D721Med (cell line): ENCODE measurements at places on chromosomes 3 and 15.

DNA sequence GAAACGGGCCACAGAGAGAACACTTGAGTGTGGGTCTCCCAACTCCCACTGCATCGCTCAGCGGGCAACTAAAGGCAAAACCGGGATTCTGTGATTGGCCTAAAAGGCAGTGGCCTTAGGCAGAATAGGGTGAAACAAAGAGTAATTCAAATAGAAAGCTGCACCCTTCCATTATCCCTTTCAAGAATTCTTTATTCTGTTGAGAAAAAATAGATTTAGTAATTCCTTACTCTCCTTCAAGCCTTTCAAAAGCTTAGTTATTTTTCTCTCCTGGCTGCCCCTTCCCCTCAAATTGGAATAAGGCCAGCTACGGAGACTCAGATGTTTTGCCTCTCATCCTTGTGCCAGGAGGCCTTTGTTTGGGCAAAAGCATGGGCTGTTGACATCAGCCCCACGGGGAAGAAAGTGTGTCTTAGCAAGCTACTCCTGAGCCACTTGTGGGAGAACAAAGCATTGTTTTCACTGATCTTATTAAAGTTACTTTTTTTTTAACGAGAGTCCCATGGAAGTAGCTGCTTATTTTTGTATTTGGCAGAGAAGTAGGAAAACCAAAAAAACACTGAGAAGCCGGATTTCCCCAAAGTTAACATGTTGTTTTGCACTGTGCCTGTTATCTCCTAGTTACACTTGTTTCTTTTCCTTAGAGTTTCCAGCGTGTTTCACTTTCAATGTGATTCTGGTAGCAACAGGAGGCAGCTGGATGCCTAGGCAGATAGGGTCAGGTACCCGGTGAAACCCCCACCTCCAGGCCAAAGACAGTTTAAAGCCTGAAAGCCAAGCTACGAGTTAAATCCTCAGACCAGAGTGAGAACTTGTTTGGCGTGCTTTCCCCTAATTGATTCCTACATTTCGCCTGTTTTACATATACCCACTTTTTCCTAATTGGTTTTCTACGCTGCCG lies 2.2 kb downstream of the ST6GAL1 start:
- DNase-seq: no peak

GRCh38 chr15:50883903-50884302 lies 24.6 kb upstream of the AP4E1 start:
- no peak for DNase-seq

DNA sequence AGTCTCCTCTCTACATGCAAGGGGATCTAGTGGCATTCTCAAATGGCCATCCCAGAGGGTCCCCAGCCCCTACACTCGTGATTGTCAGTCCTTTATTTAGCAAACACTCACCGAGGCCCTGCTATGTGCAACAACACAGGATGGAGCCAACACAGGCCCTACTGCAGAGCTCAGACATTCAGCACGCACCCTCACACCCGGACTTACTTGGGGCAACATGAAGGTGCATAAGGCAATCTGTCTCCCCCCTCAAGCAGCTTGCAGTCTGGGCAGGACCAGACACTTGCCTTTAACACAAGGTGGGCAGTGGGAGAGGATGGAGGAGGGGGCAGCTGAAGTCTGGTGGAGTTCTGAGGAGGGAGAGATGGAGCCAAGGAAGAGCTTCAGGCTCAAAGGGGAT lies 258.4 kb downstream of the XXYLT1 start:
- no peak for DNase-seq

GRCh38 chr3:120040813-120041377 lies 53.4 kb downstream of the GSK3B start:
- DNase-seq: no peak

DNA sequence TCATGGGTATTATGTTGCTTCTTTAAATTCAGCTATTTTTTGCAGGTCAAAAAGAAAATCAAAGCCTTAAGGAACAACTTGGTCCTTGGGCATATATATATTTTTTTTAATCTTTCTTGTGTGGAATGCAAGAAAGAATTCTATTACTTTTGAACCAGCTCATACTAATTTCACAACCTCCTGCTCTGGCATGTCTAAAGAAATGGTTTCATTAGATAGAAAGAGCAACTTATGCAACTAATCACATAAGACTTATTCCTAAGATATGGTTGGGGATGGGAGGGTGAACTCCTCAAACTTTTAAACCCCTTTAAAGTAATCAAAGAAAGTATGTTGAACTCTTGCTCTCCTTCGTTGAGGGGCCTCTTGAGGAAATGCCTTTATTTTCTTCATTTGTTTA lies 114.9 kb downstream of the GMNC start:
- no peak for DNase-seq

DNA sequence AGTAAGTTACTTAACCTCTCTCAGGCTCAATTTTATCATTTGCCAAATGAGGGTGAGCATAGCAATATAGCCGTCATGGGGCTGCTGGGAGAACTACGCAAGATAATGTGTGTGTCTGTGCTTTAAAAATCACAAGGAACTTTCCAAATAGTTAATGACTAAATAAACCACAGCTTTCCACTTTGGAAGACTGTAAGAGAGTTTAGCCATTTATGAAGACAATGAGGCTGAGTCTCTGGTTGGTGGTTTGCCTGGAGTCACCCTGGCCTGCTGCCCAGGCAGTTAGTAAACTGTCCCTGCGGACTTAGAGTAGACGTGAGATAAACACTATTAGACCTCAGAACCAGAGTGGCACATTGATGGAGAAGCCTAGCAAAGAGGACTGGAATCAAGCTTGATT lies 357.7 kb downstream of the CLSTN2 start:
- DNase-seq: no peak

DNA sequence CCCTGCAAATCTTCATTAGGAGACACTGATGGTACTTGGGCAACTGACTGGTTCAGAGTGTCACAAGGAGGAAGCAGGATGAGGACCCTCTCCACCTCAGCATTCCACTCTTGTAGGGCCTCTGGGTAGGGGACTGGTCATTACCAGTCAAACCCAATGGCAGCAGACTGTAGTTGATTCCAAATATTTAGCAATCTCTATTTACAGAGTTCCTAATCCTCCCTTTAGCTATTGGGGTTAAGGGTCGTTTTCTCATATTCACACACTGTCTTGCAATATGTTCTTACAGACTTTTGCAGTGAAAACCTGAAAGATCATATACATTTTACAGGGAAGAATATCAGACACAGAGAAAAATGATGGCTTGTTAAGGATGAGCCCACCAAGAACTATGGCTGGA lies 397.7 kb downstream of the GAP43 start:
- no peak for DNase-seq

- DNase-seq: no peak
Measured at GRCh38 chr3:112143251-112143650, 10.2 kb upstream of the GCSAM start.

- DNase-seq: no peak
Measured at GRCh38 chr3:196227629-196228493, 11.5 kb downstream of the SLC51A start.

- no peak for DNase-seq
Measured at GRCh38 chr3:59372346-59372745, 322.5 kb upstream of the CFAP20DC start.

DNA sequence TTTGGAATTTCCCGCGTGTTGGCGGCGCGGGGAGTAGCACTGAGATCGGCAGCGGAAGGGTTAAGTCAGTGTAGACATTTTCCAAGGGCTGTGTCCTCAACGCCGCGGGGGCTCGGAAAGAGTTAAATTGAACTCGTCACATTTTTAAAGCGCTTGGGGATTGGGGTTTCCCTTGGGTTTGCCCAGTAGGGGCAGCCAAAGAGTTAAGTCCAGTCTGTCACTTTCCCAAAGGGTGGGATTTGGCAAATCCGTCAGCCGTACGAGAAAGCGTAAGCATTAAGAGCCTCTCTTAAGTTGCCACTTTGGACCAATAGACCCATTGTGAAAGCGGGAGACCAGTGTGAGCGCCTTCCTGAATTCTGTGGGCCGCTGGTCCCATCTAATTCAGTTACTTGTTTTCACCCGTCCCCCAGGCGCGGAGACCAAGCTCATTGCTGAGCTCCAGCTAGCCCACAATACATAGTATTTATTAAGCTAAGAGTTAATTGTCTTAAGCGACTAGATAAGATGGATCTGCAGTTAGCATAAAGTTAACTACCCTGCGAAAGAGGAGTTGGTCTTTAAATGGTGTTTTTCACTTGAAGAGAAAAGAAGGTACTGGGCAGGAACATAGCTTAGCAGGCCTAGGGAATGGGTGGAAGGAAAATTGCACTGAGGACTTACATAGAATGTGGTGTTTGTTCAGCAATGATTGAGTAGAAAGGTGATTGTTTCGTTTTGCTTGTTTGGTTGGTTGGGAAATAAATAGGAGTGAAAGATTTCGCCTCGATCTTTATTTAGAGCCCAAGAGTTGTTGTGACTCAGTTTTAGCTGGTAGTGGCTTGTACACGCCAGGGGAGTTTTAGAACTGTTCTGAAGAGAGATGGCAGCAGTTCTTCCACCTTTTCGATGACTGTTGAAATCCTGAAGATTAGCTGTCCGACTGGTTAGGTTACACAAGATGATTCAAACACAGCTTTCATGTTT lies 932 bp downstream of the ARL8B start:
- no peak for DNase-seq

GRCh38 chr3:184596886-184597575 lies 35.4 kb downstream of the EPHB3 start:
- no peak for DNase-seq

DNA sequence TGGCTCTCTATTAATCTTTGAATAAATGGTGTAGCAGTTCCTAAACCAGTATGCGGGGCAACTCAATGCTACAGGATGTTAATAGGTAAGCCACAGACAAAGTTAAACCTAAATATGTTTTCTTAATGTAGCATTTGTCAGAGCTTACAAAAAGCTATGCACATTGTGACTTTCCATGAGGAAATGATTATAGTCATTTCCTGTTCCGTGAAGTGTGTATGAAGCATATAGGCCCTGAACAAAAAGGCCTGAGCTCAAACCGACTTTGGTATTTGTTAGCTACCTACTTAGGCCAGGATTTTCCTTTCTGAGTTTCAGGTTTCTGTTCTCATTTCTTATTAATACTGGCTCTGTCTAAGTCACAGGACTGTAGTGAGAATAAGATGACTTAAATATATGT lies 14.2 kb downstream of the ZNF80 start:
- no peak for DNase-seq

GRCh38 chr3:129827765-129828164 lies 65.7 kb downstream of the TMCC1 start:
- DNase-seq: no peak

DNA sequence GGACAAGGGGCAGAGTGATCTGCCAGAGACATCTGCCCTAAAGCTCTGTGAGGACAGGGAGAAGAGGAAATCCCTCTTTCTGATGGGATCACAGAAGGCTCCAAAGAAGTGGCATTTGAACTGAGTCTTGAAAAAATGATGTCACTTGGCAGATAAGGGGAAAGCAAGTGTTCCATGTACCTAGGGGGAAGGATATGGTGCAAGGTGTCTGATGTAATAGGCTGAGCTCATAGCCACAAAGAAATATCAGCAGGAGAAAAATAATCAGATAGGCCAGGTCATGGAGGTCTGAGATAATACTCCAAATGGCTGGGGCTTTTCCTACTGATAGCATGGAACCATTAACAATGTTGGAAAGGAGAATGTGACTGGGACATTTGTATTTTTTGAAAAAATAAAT lies 468.4 kb upstream of the MDFIC2 start:
- DNase-seq: no peak

- no peak for DNase-seq
Measured at GRCh38 chr3:141498598-141499223, 11.9 kb downstream of the RASA2 start.

GRCh38 chr3:197191897-197192296 lies 106.5 kb downstream of the DLG1 start:
- no peak for DNase-seq

GRCh38 chr3:3383461-3383860 lies 204.0 kb upstream of the CRBN start:
- DNase-seq: no peak

DNA sequence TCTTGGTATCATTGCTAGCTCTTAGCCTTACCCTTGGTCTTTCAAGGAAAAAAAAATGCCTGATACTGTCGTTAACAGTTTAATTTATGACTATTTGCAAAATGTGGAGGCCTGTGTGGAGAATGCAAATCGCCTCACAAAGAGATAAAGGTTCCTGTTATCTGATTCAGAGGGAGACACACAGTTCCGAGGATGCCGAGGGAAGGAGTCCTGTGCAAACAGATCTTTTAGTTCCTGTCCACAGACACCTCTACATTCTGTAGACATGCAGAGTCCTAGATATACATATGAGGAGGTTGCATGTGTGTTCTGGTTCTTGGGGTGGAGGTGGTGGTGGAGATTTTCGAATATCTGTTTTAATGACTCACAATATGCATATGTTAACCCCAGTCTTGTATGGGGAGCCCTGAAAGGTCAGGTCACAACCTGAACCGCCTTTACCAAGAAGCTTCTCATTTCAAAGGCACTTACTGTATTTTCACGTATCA lies 5.7 kb downstream of the NR2F2 start:
- DNase-seq: no peak

DNA sequence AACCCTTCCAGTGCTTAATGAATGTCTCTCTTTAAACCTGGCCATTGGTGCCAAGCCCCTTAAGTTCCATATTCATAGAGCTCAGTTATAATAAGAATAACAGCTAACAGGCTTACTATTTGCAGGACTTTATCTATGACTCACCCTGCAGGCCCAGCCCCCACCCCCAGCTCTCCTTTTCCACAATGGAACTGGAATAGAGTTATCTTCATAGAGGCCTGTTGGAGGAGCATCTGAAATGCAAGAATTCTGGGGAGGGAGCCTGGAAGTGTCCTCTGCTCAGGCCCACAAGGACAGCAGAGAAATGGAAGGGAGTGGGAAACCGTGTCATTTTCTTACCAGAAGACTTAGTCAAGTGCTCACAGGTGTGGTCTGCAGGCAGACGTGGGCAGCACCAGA lies 52.8 kb downstream of the SEMA5B start:
- no peak for DNase-seq

- no peak for DNase-seq
Measured at GRCh38 chr3:119557877-119558269, 1.5 kb downstream of the CD80 start.

DNA sequence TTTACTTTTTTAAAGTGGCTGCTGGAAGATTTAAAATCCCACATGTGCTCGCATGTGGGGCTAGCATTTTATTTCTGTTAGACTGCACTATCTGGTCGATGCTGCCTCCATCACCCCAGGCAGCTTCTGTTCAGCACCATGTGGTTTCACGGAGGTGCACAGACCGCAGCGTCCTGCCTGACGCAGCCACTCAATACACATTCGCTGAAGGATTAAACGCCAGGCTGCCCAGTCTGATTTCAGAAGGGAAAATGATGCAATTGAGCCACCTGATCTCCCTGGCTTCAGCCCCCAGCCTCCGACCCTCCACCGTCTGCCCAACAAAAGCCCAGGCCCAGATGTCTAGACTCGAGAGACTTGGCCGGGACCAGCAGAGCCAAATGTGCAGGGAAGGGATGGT lies 84.5 kb downstream of the MEGF11 start:
- DNase-seq: no peak

- DNase-seq: no peak
Measured at GRCh38 chr3:102444101-102444500, 9.3 kb downstream of the ZPLD1 start.

- DNase-seq: no peak
Measured at GRCh38 chr3:168051531-168052471, 43.9 kb downstream of the GOLIM4 start.
